ENCODE measurements at places on chromosomes 3 and 15.

- DNase-seq: peak; percentile 91
Observed at GRCh38 chr3:103499132-103499900, 1064.5 kb downstream of the ZPLD1 start.

- no peak for DNase-seq
Observed at GRCh38 chr15:100264994-100265640, 76.7 kb downstream of the ADAMTS17 start.

- DNase-seq: peak; percentile 18
Observed at GRCh38 chr3:47578119-47578632, 489 bp downstream of the CSPG5 start.

DNA sequence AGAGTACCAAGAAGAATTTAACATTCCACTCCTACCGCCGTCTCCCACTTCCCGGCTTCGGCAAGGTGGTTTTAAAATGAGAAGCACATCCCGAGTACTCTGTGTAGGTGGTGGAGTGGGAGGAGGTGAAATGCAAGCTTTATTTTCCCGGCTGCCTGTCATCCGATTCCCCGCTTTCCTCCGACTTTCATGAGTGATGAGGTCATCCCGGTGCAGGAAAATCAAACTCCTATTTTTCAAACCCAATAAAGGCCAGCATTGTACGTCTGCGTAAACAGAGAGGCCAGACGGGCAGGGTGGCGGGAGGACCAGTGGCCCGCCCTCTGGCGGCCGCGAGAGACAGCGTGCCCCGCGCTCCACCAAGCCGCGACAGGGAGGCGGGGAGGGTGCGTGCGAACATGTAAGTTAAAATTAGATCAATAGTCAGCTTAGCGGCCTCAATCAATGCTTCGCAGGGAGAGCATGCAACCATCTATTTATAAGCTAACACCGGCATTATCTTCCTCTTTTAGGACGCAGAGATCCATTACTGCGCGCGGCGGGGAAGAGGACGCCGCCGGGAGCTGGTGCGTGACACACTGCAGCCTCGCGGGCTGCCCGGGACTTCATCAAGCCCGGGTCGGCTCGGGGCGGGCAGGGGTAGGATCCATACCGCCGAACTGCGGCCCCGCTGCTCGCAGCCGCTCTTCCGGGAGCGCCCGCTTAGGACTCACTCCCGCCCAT lies 163.3 kb downstream of the CD47 start:
- peak; percentile 30 for DNase-seq

GRCh38 chr15:41512940-41513505 lies 604 bp downstream of the LTK start:
- no peak for DNase-seq

DNA sequence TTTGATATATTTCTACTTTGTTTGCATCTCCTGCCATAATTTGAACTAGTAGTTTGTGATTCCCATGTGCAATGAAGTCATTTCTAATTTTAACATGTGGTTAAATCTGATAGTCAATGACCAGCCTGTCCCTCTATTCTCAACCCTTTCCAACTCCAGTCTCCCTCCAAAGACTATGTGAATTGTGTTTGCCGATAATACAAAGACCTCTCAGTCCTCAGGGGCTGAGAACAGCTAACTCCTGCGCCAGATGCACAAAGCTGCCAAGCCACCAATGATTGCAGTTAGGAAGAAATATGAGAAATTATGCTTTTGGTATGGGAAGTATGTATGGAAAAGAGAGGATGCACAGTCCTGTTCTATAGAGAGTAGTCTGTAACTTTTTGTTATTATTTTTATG lies 54.0 kb downstream of the KCNH8 start:
- DNase-seq: no peak

DNA sequence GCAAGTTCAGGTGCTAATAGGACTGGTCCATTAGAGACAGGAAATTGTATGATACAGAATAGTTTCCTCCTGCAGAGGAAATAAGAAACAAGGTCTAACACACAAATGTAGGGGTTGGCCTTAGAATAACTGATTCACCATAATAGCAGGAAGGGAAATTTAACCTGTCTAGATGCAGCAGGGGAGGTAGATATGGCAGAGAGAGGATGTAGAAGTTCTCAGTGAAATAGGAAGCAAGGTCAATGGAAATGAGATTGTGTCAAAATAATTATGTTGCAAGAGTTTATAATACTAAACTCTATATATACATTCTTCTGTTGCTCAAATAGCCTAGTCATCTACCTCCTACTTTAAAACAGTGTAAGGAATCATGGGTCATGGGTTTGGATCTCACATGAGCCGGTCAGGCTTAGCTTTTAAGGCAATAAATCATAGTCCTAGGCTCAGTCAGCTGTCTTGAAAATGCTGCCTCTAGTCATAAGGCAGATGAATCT lies 17.0 kb downstream of the BCL2A1 start:
- DNase-seq: no peak

DNA sequence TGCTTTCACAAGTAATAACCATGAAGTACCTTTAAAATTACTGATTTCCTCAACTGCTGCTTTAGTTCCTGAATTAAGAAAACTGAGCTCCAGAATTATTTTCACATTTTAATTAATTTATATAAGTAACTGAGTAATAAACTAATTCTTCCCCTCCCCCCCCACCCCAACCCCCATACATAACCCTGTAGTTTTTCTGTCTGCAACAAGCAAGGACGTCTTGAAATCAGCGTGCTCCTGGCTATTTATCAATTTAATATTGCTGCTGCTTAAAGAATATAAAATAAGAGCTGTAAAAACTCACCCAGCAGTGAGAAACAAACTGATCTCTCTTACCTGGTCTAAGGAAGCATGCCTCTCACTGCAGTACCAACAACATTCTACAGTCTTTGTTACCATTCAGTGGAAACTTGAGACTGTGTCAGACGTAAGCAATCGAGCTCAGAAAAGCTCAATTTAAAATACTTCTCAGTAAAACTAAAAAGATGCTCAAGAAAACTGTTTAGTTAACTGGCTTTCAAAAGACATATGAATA lies 121.0 kb downstream of the TFDP2 start:
- peak; percentile 35 for DNase-seq

GRCh38 chr15:73335026-73335425 lies 33.7 kb downstream of the HCN4 start:
- no peak for DNase-seq
